Brain (organoid and tissue), 16 donors: ENCODE measurements at places on chromosomes 16 and 17. TPM values are rescaled to one million over a fixed set of nuclear protein-coding genes. Genes with fewer than 3 reads are reported as not detected.

DNA sequence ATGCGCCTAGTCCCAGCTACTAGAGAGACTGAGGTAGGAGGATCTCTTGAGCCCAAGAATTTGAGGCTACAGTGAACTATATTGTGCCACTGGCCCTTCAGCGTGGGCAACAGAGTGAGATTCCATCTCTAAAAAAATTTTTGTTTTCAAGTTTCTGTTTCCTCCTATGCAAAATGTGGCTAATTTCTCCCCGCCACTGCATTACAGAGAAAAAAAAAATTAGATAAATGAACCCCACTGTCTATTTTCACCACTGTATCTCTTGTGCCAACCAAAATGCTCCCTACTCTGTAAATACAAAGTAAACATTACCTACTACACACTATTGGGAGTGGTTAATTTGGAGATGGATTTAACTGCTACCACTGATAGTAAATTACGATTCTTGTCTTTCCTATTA, 2.0 kb downstream of the MARF1 start:
- no peak for DNase-seq

- DNase-seq: no peak
These were observed 15.2 kb upstream of the TOX3 start for GRCh38 chr16:52561910-52562741.

DNA sequence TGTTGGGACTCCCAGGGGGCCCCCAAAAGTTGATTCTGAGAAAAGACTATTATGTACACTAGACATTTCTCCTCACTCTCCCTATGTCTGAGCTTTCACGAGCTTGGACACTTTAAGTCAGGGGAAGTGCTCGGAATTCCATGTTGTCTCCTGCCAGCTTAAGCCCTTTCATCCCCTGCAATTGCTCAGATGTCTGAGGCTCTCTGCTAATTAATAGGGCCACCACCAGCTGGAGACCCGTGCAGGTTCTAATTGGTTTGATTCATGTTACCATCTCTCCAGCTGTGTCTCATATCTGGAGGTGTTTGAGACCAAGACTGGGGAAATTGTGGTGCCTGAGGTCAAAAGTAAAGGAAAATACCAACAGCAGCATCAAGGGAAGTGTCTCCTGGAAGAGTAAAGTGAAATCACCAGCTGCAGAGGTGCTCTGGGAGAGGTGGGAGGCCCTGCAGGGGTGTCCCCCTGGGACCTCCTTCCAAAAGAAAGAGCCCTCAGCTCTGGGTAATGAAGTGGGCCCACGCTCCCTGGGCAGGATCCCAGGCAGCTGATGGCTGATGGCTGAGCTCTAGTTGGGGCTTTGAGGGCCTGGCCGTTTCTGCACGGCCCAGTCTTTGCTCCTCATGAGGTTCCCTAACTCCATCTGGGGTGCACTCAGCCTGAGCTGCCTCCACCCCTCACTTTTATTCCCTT, 5.8 kb upstream of the UTS2R start:
- peak; percentile 51 for DNase-seq

DNA sequence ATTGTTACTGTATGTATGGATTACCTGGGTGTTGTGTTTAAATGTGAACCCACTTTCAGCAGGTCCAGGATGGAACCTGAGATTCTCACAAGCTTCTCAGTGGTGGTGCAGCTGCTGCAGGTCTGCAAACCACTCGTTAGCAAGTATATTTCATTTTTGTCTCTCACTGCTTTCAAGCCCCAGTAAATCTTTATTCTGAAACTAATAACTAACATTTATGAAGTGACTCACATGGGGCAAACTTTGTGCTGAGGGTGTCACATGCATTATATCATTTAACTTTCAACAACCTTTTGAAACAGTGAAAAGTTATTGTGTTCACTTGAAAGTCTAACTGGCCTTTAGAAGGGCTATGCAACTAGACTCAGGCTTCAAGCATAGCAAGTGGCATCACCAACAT, 98.9 kb upstream of the DYNLRB2 start:
- DNase-seq: no peak

Gene WNK4
- 0.80 TPM for polyA plus RNA-seq

Gene SLC5A10
- not detected for polyA plus RNA-seq

Gene KRTAP2-3
- not detected for polyA plus RNA-seq

Gene NUDT21
- polyA plus RNA-seq: 61.8 TPM
